ENCODE measurements at places on chromosomes 7 and 10.

- no peak for DNase-seq
Measured at GRCh38 chr7:94111009-94111408, 106.9 kb upstream of the BET1 start.

DNA sequence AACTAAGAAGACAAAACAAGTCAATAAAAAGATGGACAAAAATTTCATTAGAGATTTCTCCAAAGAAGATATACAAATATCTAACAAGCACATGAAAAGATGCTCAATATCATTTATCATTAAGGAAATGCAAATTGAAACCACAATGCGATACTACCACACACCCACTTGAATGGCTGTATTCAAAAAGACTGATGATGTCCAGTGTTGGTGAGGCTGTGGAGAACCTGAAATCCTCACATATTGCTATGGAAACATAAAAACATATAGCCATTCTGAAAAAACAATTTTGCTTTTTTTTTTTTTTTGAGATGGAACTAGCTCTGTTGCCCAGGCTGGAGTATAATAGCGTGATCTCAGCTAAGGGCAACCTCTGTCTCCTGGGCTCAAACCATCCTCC is 124.1 kb upstream of the LAMB4 start:
- no peak for DNase-seq

DNA sequence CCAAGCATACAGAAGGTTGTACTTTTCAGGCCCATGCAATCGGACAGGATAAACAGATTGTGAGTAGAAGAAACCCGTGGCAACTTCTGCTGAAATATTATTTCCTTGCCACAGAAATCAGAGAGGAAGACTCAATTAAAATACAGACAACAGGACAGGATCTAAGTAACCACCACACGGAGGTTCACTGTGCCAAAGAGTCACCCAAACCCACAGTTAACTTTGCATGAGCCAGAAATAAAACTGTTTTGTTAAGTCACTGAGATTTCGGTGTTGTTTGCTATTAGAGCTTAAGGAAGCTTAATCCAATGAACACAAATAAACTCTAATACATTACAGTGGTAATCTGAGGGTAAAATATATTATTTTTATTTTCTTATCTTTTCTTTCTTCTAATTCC is 14.0 kb downstream of the PNPLA8 start:
- DNase-seq, result no peak

- DNase-seq, result no peak
Measured at GRCh38 chr10:79385804-79386531, 38.7 kb downstream of the PPIF start.

GRCh38 chr10:23338155-23338828 is 6.3 kb downstream of the C10orf67 start:
- DNase-seq, result no peak

DNA sequence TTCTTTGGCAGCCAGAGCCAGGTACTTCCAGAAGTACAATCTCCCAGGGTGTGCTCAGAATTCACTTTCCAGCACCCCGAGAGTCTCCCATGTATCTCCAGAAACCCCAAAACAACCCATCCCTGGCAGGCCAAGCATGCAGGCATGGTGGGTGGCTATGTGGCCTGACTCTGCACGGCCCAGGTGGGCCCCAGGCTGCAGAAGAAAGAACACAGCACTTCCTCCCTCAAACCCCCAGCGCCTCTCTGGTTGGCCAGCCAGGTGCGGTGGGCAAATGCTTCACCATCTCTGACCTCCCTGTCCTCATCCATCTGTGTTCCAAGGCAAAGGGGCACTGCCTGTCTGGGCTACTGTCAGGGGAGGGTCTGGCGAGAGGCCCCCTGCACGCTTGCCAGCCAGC is 100.3 kb downstream of the MKI67 start:
- no peak for DNase-seq

DNA sequence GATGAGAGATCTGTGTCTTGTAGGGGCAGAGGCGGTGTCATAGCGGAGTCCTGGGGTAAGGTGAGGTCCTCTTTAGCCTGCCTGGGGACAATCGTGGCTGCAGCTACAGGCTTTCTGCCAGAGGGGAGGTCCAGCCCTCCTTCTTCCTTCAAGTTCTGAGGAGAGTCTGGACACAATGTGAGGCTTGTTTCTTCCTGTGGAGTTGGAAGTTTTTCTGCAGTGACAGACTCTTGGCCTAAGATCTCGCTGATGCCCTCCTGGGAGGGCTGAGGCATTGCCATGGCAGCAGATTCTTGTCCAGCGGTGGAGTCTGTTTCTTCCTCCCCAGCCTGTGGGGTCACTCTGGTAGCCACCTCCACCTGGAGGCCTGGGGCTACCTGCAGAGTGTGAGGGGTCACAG is 4.4 kb downstream of the NACAD start:
- no peak for DNase-seq

- DNase-seq, result no peak
Measured at GRCh38 chr7:128831178-128831993, 1.2 kb downstream of the FLNC start.

DNA sequence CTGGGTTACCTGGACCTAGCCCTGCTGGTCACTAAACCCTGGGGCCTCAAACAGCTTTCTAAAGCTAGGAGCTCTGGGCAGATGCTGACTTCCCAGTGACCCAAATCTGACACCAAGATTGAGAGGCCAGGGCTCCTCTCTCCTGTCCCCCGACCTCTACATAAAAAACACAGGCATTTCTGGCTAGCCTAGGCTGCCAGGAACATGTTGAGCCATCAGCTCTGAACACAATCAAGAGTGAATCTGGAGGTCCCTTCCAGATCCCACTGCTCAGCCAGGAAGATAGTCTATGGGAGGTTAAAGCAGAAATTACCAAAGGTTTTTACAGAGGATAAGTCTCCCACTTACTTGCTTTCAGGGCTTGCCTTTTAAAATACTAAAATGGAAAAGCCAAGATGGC is 22.1 kb upstream of the PDE1C start:
- DNase-seq, result no peak

GRCh38 chr10:51878695-51879094 is 179.3 kb upstream of the CSTF2T start:
- no peak for DNase-seq

DNA sequence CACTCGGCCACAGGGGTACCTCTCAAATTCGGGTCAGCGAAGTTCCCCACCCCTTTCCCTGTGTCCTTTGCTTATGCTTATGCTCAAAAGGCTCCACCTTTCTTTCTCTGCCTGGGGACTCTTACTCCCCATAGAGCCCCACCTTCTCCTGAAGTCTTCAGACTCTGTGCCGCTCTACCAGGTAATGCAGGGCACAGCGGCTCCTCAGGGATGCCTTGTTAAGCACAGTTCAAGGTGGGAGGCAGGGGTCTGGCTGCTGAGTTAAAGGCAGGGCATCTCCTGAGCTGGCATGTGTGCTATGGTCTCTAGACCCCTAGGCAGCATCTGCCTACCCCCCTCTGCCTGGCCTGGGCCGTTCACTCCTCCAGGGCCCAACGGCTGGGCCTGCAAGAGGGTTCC is 3.0 kb upstream of the CXCL12 start:
- no peak for DNase-seq

DNA sequence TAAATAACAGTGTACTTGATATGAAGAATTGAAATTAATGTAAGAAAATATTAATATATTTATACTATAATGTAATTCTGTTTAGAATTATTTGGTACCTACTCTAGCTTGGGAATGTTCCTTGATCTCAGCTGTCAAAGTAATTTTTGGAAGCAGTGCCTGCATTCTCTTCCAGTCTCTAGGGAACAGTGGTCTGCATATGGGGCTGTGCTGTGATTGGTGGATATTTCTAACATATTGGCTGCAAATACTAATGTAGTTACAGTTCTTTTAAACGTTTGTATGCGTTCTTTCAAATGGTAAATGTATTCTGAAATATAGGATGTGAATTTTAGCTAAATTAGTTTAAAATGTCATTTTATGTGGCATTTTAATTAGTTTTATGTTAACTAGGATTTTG is 87.2 kb downstream of the PHF14 start:
- DNase-seq, result no peak

GRCh38 chr10:92184977-92185376 is 105.9 kb downstream of the CPEB3 start:
- DNase-seq, result no peak

DNA sequence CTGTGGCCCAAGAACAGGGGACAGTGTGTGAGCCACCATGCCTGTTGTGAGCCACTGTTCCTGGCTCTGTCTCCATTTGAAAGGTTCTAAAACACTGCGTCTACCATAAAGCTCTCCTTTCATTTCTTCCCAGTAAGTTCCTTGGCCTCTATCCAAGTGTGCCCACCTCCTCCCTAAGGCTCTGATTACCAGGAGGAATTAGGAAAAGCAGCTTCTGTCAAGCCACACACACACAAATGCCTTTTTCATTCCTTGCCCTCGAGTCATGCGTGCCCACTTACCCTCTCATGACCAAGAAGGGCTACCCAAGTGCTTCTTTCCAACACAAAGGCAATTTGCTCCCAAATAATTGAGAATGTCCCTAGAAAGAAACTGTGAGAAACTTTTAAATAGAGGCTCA is 70.8 kb upstream of the PARD3 start:
- no peak for DNase-seq

GRCh38 chr7:122412441-122412840 is 107.9 kb upstream of the FEZF1 start:
- no peak for DNase-seq

GRCh38 chr10:93352638-93353383 is 129.3 kb downstream of the MYOF start:
- no peak for DNase-seq

DNA sequence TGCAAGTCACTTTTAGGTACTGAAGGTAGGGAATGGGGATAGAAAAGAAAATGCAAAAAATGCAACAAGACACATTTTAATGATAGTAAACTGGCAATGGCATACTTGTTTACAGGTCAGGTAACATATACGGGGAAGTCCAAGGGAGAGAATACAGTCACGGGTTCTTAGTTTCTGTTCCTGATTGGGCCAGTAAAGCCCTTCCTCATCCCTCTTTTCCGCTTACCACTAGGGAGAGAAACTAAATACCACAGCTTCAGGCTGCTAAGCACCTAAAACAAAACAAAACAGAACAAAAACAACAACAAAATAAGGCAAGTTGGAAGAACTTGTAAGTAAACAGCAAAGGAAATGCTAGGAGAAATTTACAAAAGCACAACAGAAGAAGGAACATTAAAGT is 65.2 kb upstream of the OGDHL start:
- no peak for DNase-seq

DNA sequence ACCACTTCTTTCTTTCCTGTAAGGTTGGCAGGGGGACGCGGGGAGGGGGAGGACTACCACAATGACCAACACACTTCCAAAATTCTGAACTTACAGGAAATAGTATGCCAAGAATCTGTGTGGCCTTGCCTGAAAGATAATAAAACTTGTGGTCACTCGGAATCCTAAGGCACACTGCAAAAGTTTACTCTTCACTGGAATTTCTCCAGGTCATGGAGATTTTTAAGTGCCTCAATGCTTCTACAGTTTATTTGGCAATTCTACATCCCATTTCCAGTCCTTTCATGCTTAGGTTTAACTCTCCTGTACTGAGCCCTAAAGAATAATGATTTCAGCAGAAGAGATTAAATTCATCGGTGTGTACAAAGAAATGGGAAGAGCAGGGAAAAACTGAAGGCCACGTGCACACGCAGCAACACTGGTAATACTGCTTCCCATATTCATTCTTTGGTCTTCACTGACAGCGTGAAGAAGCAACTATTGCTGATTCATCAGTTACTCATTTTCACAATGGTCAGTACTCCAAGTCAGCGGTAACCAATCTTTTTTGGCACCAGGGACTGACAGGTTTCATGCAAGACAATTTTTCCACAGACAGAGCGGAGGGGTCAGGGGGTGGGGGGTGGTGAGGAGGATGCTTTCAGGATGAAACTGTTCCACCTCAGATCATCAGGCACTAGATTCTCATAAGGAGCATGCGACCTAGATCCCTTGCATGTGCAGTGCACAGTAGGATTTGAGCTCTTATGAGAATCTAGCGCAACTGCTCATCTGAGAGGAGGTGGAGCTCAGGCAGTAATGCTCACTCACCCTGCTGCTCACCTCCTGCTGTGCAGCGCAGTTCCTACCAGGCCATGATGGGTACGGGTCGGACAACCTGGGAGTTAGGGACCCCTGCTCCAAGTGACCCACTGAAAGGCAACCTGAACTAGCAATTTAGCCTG is 9.8 kb downstream of the LARP4B start:
- no peak for DNase-seq

DNA sequence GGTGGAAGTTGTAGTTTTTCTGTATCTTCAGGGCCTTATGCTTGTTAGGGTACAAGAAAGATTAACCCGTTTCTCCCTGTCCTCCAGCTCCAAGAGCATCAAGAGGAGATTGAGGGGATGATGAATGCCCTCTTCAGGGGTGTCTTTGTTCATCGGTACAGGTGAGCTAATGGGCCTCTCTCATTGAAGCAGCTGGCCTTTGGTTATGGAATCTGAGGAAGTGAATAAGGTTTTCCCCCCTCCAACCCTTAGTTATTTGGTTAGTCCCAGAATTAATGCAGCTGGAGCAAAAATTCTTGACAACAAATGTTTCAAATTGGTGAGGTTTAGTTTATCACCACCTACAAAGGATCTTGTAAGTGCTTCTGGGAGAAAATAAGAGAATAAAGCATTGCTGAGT is 17.5 kb downstream of the STAG3 start:
- no peak for DNase-seq

- DNase-seq, result no peak
Measured at GRCh38 chr10:517872-518475, 171.5 kb downstream of the DIP2C start.

- DNase-seq, result no peak
Measured at GRCh38 chr10:110459600-110459999, 38.1 kb upstream of the DUSP5 start.

- no peak for DNase-seq
Measured at GRCh38 chr10:14327527-14327926, 3.2 kb downstream of the FRMD4A start.

GRCh38 chr7:85125176-85125575 is 61.7 kb downstream of the SEMA3D start:
- no peak for DNase-seq

- no peak for DNase-seq
Measured at GRCh38 chr7:44534087-44534486, 7.0 kb downstream of the NPC1L1 start.

- DNase-seq, result no peak
Measured at GRCh38 chr7:155280446-155281397, 17.0 kb upstream of the INSIG1 start.

DNA sequence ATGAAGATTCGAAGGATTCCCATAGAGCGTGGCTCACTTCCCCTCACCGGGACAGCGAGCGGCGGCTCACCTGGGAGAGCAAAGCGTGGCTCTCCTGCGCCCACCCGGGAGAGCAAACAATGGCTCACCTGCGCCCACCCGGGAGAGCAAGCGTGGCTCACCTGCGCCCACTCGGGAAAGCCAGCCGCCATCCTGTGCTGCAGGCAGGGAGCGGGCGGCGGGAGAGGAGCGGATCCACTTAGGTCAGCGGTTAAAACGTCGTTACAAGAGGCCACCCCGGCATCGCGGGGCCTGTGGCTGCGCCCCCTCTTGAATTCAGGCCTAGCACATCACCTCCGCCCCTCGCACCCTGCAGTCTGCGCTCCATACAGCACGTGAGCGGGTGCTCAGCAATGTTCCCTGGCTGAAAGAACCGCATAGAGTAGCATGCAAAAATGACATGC is 461 bp upstream of the FIGNL1 start:
- no peak for DNase-seq
